ENCODE measurements at places on chromosomes 7 and 10. TPM values are rescaled to one million over a fixed set of nuclear protein-coding genes. Genes with fewer than 3 reads are reported as not detected.

DNA sequence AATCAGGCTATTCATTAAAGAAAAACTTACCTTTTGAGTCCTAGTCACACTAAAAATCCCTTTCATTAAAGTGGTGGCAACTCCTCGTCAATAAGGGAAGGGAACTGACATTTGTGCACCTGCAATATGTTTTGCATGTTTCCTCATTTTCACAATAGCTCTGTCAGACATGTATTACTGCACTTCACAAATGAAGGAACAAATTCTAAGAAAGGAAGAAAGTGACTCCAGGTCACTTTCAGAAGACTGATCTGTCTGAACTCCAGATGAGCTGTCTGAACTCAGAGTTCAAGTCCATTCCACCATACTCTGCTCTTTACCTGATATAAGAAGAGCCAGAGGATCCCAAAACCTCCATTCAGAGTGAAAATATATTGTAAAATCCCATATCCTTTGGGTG, 50.3 kb upstream of the GSAP start:
- DNase-seq = no peak

AGR2 gene
- not detected for total RNA-seq

NT5C3A gene
- total RNA-seq = 34.2 TPM

DNA sequence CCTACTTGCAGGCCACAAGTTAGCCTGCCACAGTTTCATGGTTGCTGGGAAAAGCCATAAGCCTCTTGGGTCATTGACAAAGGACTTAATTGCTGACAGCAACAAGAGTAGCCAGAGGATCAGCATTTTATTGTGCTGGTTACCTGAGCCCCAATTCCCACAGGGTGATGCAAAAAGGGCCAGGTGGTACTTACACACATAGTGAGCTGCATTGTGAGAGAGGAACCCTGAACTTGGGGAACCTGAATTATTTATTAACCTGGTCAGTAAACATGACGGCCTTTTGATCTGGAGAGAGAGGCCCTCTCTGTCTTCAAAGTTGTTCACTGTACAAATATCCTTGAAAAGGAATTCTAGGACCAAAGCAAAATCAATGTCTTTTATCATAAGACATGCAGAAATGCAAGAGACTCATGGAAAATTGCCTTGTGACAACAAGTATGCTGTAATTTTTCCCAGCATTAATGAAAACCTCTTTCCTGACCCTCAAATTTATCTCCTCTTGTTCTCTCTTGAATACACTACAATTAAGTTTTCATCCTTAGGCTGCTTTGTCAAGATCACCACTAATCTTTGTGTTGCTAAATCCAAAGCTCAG, 102.9 kb upstream of the PHYHIPL start:
- DNase-seq = no peak

GRCh38 chr7:38360776-38361175, 87.3 kb upstream of the TARP start:
- DNase-seq = no peak

DNA sequence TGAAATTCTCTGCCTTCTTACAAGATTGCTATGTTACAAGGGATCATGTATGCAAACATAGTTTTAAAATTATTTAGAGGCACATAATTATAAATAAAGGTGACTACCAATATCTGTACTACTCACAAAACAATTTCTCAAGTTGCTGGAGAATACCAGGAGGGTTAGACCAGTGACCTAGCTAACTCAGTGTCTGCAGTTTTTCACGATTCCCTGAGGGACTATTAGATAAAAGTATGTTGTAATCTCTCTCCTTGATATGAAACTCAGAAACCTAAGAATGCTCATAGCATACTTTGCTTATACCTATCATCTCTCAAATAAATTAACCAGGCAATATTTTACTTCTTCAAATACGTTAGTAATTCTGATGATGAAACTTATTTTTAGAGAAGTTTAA, 534.0 kb upstream of the ANKRD30A start:
- DNase-seq = no peak

GRCh38 chr10:17425584-17426262, 28.7 kb downstream of the ST8SIA6 start:
- DNase-seq = peak; percentile 46

SPAM1 gene
- not detected for total RNA-seq

DNA sequence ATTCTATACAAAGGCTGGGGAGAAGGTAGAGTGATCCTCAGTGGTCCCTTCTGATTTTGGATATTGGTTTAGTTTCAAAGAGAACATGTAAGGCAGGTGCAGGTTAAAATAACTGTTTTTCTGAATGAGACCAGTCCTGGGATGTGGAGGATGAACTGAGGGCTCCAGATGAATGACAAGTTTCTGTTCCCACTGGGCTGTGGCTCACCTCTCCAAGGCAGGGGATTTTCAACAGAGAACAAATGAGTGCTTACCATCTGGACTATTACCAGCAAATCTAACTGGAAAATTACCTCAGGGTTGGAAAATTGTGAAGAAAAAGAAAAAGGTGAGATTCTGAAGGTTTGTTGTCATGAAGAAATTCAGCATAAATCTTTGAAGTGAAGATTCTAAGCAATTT, 8.0 kb downstream of the LAMB4 start:
- DNase-seq = no peak

DNA sequence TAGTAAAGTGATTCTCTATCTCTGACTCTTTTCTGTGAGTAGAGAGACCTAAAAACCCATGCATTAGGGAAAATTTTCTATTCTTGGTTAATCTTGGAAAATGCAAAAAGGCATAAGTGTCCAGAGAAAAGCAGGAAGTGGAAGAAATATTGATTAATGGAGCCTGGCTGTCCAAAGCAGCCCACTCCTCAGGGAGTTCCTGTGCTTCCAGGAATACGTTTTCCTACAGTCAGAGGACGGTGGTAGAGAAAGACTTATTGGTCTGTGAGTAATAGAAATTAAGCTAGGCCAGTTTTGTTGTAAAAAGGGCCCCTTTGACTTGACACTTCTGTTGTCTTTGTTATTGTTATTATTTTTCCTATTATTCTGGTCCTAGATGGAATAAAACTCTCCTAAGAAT, 157.8 kb downstream of the NRP1 start:
- DNase-seq = no peak

DNA sequence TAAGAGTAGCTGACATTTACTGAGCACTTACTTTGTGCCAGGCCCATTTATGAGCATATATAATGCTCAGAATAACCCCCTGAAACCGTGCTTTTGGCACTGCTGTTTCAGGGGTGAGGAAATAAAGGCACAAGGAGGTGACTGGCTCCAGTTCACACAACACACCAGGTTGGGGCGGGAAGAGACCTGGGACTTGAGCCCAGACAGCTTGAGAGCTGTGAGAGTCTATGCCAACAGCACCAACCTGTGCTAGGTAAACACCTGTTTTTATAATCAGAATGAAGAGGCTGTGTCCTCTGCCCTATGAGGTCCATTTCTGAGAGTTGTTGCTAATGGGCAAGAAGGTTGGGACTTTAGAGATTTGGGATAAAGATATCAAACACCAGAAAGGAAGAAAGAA, 8.8 kb upstream of the AZGP1 start:
- no peak for DNase-seq

DNA sequence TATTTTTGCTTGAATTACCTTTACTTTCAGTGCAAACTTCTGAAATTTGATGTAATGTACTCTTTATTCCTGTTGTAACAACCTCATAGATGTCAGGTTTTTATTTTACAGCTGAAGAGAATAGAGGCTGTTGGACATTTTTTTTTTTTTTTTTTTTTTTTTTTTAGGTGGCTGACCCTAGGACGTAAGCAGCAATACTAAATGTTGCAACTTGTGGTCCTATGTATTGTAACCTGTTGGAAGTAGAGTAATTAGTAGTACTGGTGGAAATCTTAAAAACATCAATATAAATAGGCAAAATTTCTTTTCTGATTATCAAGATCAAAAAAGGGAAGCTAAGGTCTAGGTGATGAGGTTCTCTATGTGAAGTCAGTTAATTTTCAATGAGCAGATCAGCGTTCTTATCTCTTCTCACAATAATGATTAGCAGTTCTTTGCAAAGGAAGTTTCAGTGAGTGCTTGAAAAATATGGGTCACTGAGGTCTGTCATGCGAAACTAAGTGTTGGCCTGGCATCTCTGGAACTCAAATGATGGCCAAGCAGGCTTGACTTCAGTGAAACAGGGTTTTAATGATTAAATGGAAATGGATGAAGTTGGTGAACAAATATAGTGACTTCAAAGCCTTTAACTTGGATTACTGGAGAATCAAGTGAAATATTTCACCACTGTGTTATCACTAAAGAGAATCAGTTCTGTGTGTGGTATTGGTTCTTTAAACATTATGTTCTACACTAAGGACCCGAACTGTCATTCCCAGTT, 42.7 kb downstream of the BICC1 start:
- DNase-seq = no peak

MYO3A gene
- total RNA-seq = not detected

GRCh38 chr10:89888321-89889070, 187.1 kb downstream of the KIF20B start:
- no peak for DNase-seq

CC2D2B gene
- total RNA-seq = 0.31 TPM

CALML3 gene
- total RNA-seq = not detected

TSPAN13 gene
- total RNA-seq = 1.0 TPM

DNA sequence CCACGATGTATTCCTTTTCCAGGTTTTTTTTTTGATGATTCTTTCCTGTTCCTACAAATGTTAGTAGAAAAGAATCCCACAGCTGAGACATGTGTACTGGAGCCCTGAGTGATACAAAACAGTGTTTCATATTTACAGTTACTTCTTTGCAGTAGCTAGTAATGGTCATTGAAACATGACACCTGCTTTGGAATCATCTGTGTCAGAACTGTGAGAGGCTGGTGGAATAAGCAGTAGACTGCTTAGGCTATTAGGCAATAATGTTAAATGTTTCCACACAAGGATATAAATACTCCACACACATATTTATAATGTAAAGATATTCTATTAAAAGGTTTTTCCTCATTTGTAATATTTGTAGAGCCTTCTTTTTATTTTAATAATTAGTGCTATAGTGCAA, 394.0 kb downstream of the THSD7A start:
- DNase-seq = no peak

GRCh38 chr10:128573986-128574385, 447.8 kb upstream of the MKI67 start:
- DNase-seq = no peak

RBP4 gene
- not detected for total RNA-seq

DNA sequence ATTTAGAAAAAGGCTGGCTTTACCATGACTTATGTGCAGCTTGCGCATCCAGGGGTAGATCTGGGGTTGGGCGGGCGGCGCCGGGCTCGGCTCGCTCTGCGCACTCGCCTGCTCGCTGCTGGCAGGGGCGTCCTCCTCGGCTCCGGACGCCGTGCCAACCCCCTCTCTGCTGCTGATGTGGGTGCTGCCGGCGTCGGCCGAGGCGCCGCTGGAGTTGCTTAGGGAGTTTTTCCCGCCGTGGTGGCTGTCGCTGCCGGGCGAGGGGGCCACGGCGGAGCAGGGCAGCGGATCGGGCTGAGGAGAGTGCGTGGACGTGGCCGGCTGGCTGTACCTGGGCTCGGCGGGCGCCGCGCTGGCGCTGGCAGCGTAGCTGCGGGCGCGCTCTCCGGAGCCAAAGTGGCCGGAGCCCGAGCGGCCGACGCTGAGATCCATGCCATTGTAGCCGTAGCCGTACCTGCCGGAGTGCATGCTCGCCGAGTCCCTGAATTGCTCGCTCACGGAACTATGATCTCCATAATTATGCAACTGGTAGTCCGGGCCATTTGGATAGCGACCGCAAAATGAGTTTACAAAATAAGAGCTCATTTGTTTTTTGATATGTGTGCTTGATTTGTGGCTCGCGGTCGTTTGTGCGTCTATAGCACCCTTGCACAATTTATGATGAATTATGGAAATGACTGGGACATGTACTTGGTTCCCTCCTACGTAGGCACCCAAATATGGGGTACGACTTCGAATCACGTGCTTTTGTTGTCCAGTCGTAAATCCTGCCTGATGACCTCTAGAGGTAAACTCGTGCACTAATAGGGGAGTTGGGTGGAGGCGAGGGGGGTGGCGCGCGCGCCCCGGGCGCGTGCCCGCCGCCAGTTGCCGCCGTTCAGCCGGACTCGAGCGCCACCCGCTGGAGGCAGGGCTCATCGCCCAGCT, at the start of gene HOXA5:
Gene HOXA5 (minus strand): TSS at position 659 of the 927 bp plus-strand sequence. CDS start 74 bp downstream, at position 585.
- no peak for DNase-seq

DNA sequence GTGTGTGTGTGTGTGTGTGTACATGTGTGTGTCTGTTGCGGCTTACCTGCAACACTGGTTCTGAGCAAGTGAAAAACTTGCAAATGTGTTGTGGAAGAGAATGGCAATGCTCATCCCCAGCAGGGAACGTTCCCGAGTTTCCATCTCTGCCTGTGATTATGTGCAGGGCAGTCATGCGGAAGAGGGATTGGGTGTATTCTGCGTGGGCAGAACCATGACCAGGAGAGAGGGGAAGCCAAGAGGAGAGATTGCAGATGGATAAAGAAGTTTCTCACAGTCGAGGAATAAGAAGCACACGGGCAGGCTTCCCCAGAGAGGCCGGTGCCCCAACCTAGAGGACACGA, 99.9 kb downstream of the CTBP2 start:
- DNase-seq = no peak

DNA sequence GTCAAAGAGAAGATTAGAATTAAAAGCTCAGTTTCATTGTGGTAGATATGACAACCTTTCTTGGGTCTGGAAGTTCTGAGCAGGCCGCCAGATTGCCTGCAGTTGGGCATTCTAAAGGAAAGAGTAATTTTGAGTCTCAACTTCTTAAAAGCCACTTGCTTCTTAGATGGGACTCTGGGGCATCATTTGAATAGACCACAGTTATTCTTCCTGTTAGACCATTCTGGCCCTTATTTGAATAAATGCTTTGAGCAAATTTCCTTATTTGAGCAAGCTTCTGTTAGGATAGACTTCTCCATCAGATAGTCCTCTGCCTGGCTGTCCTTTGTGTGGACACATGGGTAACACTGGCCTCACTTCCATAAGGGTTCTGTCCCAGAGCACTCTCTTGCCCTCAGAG, 40.2 kb downstream of the SND1 start:
- DNase-seq = no peak

DNA sequence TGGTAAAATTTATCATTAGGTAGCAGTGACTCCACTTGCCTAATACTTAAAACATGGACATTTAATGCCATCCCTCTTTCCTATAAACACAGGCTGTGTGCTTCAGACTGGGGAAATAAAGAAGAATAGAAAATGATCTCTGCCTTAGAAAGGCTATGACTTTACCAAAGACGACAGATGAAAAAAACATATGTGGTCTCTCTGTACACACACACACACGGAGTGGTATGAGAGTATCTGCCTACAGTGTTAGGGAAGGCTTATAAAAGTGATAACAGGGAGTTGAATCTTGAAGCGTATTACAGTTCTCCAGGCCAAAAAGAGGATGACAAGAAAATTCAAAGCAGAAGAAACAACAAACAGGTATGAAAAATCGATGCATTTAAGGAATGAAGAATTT, 38.2 kb downstream of the MINDY3 start:
- no peak for DNase-seq

Measured in activated CD8-positive, alpha-beta T cell treated with anti-CD3 and anti-CD28 coated beads for 36 hours (primary cell).